ENCODE measurements at places on chromosomes 6 and 20.

GRCh38 chr20:41017448-41018042, 11.1 kb upstream of the TOP1 start:
- no peak for DNase-seq

- no peak for DNase-seq
Observed at GRCh38 chr20:40686434-40686882, 2.6 kb downstream of the MAFB start.

DNA sequence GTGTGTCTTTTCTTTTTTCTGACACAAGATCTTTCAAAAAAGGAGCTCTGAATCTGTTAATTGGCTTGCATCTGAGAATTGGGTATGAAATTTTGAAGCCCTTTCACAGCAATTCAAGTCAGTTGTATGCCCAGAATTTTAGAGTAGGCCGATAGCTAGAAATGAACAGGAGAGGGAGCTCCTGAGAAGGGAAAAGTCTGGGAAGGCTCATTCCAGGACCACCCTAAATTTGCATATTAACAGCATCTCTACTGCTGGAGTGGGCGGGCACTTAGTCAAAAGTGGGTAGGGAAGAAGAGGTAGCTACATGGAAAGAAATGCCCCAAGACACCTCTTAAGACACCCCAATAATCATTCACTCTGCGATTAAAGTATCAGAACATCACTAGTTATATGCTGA, 928.3 kb downstream of the TBC1D32 start:
- no peak for DNase-seq

DNA sequence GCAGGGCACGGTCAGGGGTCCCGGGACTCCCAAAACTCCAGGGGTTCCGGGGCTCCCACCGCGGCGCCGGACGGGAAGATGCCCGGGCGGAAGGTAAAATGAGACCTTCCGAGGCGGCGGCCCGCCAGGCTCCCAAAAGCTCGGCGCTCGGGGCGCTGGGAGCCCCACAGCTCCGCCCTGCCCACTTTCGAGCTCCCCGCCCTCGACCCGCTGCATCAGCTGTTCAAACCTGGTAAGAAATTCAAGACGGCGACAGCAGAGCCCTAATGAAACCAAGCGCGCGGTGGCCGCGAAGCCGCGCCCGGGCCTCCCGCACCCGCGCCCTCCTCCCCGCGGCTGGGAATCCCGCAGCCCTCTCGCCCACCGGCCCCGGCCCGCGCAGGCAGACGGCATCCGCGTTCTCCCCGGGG, 369 bp downstream of the SLC4A11 start:
- DNase-seq, result peak; percentile 18

GRCh38 chr6:150032598-150032997, 7.3 kb upstream of the RAET1L start:
- DNase-seq, result no peak

- DNase-seq, result no peak
Observed at GRCh38 chr6:27812805-27813492, 99.2 kb downstream of the OR2B2 start.

DNA sequence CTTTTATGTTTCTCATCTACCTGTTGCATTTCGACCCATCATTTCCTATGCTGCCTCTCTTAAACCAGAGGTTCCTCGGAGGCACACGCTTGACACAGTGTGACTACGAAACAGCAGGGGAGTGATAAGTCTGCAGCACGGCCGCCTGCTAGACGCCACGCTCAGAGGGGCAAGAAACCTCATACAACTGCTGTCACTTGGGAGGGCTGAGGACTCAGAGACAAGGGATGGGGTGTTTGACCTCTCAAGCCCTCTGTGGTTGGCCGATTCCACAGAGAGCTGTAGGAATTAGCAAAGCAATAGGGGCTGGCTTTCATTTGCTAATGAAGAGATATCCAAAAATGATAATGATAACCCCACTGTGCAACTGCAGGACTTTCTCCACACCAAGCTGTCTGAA, 372.5 kb downstream of the ZFAND3 start:
- DNase-seq, result no peak

- no peak for DNase-seq
Observed at GRCh38 chr20:20664795-20665589, 47.5 kb downstream of the RALGAPA2 start.

GRCh38 chr20:37968841-37969401, 64.3 kb downstream of the TTI1 start:
- DNase-seq, result no peak

GRCh38 chr6:90175627-90176538, 120.8 kb downstream of the BACH2 start:
- peak; percentile 8 for DNase-seq

GRCh38 chr6:157592541-157592940, 211.6 kb downstream of the ZDHHC14 start:
- no peak for DNase-seq

DNA sequence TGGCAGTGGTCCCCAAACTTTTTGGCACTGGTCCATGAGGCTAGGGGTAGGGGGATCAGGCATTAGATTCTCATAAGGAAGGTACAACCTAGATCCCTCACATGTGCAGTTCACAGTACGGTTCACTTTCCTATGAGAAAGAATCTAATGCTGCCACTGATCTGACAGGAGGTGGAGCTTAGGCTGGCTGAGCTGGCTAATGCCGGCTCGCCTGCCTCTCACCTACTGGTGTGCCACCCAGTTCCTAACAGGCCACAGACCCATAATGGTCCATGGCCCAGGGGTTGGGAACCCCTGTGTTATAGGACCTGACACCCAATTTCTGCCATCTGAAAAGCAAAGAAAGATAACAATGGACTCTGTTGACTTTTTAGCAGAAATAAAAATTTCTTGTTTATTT, 199.6 kb downstream of the GMPR start:
- DNase-seq, result no peak

GRCh38 chr6:89818977-89819335, 638 bp downstream of the MDN1 start:
- DNase-seq, result no peak

- peak; percentile 45 for DNase-seq
Observed at GRCh38 chr6:44475779-44476434, 88.4 kb downstream of the CDC5L start.

GRCh38 chr6:152338335-152339125, 298.6 kb downstream of the SYNE1 start:
- peak; percentile 43 for DNase-seq

DNA sequence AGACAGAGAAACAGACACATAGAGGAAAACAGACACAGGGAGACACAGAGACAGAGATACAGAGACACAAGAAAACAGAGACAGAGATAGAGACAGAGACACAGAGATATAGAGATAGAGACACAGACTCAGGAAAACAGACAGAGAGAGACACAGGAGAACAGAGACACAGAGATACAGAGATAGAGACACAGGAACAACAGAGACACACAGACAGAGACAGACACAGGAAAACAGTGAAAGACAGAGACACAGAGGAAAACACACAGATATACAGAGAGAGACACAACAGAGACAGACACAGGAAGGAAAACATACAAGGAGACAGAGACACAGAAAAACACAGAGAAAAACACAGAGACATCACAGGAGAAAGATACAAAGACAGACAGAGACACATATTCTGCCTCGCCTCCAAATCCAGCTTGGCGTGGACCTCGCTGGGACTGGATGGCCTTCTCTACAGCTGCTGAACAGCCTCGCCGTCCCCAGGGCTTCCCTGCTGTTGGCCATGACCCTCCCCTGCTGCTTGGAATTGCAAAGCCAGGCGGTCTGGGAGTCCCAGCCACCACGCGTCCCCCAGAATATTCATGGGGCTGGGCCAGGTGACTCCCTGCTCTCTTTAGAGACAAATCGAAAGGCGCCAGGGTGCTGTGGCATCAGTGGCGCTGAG, 36.8 kb downstream of the NTSR1 start:
- no peak for DNase-seq

DNA sequence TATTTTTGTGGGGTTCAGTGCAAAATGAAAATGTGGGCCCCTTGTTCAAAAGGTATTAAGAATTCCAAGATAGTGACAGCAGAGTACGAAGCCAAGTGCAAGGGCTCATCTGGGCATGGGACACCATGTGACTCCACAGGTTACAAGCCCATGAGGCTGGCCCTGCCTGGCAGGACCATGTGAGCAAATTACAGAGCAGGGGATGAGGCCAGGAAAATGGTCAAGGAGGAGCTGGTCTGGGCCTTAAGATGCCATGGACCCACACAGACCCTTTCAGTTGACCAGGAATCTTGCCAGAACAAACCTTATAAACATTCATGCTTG, 86.9 kb downstream of the SNX5 start:
- DNase-seq, result no peak

DNA sequence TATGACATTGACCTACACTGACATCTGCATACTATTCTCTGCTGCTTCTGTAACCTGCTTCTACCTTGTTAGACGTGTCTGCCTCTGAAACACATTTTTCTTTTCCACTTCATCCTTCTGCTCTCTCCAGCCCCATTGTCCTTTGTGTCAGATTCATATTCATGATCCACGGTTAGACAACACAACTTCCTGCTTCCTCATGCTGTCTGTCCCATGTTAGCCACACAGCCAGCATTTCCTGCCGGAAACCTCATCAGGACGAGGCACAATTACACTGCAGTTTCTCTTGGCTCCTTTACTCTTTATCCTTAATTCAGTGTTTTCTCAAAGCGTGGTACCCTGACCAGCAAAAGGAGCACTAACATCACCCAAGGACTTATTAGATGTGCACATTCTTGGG, 150.2 kb downstream of the TBC1D7 start:
- no peak for DNase-seq

- DNase-seq, result no peak
Observed at GRCh38 chr20:35344354-35344837, 52.2 kb upstream of the FAM83C start.

GRCh38 chr6:107144666-107145065, 29.4 kb upstream of the BEND3 start:
- no peak for DNase-seq

GRCh38 chr20:33124261-33124660, 43.7 kb upstream of the BPIFA2 start:
- no peak for DNase-seq

- no peak for DNase-seq
Observed at GRCh38 chr20:6533351-6533750, 234.1 kb upstream of the BMP2 start.

DNA sequence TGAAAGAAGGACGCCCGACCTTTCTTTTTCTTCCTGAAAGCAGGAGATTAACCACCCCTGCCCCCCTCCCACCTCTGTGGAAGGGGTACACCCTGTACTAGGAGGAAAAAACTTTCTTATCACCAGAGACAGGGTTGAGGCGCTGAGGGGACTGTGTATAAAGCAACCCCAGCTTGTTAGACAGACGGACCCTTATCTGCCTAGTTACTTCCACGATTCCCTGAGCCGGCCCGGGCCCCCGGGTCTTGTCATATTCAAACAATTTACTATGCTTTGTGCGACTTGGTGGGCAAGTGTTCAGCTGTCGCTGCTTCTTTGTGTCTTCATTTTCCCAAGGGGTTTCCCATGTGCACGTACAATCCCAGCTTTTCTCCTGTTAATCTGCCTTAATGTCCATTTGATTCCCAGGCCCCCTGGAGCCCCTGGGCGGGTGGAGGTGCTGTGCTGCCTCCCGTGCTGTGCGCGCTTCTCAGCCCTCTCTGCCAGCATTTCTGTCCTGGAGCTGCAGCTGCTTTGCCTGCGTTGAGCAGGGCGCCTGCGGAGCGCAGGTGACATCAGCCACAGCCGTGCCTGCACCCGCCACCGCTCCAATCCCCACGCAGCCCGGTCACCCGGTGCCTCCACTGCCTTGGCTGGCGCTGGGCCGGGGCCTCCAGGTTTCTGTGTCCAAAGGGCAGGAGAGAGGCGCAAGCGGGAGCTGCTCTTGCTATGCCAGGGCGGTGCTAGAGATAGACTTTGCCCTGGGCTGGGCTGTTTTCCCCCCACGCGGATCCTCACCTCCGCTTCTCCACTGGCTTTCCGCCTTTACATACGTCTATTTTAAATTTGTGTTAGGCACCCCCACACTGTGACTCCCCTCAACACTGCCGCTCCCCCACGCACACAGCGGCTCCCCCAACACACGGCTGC, 96.2 kb downstream of the TTLL2 start:
- no peak for DNase-seq

DNA sequence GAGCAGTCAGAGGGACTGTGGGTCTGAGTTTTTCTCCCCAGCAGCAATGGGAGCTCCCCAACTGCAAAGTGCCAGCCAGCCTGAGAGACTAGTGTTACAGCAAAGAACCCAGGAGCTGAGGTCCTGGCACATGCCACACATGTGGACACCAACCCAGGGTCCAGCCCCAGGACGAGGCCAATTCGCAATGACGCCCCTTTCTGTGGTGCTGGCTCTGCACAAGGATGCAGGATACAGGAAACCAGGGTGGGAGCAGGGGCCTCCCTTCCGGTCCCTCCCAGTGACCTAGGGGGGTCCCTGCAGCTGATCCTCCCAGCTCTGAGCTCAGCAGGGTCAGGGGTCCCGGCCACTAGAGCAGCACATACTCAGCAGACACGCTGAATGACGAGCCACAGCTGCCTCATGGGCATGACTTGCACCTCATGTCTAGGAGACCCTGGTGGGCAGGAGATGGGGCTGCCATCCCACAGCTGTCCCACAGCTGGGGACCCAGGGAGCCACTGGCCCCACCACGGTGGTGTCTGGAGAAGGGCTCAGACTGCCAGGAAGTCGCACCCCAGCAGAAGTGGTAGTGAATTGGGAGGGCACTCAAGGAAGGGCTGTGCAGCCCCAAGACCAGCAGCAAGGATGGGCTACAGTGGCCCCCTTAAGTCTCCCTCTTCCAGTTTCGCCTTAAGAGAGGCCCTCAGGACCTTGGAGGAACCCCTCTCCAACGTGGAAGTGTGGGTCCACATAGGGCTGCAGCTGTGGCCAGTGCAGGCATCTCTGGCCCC, 3.6 kb downstream of the ARFRP1 start:
- peak; percentile 5 for DNase-seq

DNA sequence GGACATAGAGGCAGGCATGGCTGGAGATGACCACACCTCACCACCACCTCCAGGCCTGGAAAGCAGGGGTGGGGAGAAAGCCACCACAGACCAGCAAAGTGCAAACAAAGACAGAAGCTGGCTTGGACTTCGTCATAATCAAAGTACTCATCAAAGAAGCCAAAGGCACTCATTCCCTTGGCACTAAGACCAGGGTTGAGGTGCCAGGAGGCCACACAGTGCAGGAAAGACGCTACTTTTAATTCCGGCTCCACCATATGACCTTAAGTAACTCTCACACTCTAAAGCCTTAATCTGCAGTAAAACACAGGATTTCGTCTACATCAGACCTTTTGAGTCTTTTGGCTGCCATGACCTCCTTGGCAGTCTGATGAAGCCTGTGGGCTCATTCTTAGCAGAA, 123.1 kb downstream of the HIVEP2 start:
- DNase-seq, result no peak

GRCh38 chr20:42401613-42402012, 783.4 kb upstream of the CHD6 start:
- DNase-seq, result no peak

DNA sequence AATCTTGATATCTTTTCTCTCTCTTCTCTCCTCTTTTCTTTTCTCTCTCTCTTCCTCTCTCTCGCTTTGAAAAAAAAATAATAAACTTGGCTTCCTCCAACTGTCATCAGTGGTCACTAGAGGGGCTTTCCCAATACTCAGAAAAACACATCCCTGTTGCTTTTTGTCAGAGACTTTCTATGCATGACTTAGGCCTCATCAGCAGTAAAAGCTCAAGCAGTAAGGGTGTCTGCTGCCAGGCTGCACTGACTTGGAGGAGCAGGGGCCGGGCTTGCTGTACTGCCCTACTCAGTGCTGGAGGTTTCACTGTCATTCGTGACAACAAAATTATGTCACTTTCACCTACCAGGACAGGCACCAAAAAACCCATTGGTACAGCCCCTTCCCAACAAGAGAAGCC, 272.0 kb downstream of the ADGB start:
- no peak for DNase-seq

- no peak for DNase-seq
Observed at GRCh38 chr6:166087852-166088251, 79.8 kb downstream of the TBXT start.
